Central memory CD4-positive, alpha-beta T cell (primary cell): ENCODE measurements at places on chromosomes 4 and X.

- no peak for DNase-seq
Measured at GRCh38 chr4:8727131-8727530, 134.6 kb downstream of the CPZ start.

DNA sequence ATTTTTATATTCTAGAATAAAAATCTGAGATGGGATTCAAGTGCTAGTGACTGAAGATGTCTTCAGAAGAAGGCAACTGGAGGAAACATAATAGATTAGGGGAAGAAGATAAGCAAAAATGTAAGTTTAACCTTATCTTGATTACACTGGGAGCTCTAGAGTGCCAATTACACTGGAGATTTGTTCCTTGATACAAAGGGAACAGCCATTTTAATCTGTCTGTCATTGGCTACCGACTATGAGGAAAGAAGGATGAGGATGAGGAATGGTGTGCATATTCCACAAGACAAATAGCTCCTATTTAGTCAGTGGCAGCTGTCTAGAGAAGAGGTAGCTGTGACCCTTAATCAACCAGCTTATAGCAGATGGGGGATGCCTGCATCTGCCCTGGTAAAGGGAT is 1034.5 kb upstream of the IGFBP7 start:
- no peak for DNase-seq

DNA sequence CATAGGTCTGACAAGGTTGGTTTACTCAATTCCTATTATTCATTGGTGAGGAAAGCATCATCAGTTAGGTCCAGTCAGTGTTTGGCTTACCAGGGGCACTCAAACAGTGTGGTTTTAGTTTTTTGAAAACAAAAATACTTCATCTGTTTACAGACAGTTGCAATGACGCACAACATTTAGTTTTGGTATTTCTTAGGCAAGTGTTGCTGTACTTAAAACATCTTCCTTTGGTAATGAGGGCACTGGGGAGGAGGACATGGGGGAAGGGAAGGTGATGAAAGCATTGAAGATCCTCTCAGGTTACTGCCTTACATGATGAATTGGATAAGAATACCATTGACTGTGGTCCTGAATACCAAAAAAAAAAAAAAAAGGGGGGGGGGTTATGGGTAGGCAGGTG is 93.7 kb upstream of the MAOA start:
- no peak for DNase-seq

- DNase-seq = no peak
Measured at GRCh38 chr4:2723751-2724150, 32.4 kb downstream of the TNIP2 start.

DNA sequence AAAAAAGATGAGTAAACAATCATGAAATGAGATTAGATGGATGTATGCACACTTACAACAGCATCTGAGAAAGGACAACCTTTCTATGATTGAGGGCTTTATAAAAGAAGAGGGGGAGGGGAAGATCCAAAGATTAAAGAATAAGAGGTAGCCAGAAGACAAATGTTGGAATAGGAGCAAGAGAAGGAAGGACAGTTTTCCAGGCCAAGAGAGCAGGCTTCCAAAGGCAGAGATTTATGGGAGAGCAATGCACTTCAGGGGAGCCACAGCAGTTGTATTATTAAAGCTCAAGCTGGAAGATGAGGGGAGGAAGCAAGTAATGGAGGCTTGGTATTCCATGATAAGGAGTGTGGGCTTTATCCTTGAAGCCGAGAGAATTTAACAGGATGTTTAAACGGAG is 110.3 kb upstream of the PTPN13 start:
- DNase-seq = no peak

DNA sequence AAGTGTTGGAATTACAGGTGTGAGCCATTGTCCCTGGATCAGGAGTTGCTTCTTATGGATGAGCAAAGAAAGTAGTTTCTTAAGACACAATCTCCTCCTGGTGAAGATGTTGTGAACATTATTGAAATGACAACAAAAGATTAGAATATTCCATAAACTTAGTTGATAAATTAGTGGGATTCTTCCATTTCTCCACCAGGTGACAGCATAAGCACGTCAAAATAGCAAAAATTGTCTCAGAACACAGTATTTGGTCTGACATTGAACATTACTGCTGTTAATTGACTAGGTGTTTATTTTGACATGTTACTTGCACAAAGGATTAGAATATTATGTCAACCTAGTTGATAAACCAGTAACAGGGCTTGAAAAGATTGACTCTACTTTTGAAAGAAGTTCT is 21.6 kb downstream of the CLDN34 start:
- no peak for DNase-seq

DNA sequence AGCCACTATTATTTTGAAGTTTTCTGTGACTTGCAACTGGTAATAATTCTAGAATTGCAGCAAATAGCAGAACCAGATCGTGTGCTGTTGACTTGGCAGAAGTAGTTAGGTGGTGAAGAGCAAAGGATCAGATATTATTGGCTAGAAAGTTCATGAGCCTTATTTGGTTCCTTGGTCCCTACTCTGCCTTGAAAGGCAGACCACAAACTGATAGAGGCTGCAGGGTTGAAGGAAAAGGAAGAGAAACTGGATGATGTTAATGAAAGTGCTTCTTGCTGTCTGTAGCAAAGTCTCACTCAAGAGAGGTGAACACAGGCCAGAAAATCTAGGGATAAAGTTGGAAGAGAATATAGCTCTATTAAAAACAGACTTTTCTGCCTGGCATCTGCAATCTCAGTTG is 41.2 kb upstream of the RNF150 start:
- DNase-seq = no peak

- DNase-seq = no peak
Measured at GRCh38 chr4:25743971-25744370, 88.3 kb downstream of the SLC34A2 start.

GRCh38 chr4:105644257-105644656 is 64.2 kb downstream of the INTS12 start:
- no peak for DNase-seq

DNA sequence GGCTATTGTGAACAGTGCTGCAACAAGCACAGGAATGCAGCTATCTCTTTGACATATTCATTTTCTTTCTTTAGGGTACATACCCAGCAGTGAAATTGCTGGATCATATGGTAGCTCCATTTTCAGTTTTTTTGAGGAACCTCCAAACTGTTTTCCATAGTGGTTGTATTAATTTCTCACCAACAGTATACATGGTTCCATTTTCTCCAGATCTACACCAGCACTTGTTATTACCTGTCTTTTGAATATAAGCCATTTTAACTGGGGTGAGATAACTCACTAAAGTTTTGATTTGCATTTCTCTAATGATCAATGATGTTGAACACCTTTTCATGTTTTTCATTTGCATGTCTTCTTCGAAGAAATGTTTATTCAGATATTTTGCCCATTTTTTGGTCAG is 241.1 kb upstream of the AGTR2 start:
- DNase-seq = no peak

GRCh38 chrX:56765811-56766553 is 36.9 kb downstream of the NBDY start:
- DNase-seq = no peak

GRCh38 chr4:172726001-172726423 is 442.6 kb upstream of the GALNT7 start:
- no peak for DNase-seq

- no peak for DNase-seq
Measured at GRCh38 chr4:184052616-184053015, 147.5 kb downstream of the STOX2 start.

- DNase-seq = no peak
Measured at GRCh38 chr4:184384056-184384809, 90.1 kb downstream of the IRF2 start.

DNA sequence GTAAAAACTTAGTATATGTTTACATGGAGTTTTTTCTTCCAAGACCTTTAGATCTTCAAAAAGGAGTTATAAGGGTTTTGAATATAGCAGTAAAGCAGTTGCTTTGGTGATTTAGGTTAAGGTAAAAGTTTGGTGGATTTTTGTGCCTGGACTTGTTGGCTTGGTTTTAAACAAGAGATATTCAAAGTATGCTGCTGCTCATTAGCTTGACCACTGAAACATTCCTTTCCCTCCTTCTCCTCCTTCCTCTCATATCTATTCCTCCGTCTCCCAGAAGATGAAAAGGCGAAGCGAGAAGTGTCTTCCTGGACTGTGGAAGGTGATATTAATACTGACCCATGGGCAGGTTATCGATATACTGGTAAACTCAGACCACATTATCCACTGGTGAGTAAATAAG is 38.4 kb downstream of the METAP1 start:
- no peak for DNase-seq

GRCh38 chr4:26719954-26720552 is 136.2 kb downstream of the TBC1D19 start:
- no peak for DNase-seq

DNA sequence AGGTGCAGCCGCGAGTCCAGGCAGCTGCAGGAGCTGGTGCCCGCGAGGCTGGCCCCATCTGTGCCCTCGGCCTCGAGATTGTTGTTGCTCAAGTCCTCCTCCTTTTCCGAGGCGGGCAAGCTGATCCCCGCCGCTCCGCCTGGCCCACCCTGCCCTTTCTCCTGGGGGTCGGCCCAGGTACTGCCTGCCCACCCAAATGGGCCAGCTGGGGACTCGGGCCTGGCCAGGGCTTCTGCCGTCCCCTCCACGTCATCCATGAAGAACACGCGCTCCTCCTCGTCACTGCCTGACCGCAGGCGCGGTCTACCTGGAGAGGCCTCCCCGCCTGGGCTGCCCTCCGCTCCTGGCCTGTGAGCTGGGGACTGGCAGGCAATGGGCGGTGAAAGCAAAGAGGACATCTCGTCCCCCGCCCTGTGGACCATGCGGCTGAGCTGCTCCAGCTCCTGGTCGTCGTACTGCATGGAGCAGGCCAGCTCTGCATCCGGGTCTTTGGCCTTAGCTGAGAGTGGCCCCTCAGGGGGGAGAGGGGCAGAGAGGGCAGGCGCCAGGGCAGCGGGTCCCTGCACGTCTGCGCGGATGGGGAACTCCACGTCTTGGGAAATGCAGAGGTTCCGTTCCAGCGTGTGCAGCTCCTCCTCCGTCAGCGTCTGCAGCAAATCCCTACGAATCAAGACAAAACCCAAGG is 43.1 kb upstream of the MXD4 start:
- DNase-seq = no peak

- no peak for DNase-seq
Measured at GRCh38 chr4:167088115-167088514, 146.2 kb downstream of the SPOCK3 start.

DNA sequence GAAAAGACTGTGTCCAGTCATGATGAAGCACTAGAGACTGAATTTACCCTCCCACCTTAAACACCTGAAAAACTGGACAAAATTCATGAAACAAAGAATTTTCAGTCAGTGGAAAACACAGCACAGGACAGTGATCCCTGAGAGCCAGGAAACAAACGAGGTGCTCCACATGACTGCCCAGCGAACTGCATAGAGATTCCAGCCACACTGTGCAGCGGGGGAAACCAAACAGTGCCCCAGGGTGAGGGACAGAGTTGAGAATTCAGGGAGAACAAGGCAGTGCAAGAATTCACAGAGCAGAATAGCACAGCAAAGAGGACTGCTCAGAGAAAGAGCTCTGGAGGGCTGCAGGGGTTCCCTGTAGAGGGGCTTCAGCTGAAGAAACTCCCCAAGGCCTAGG is 55.5 kb upstream of the SEC24B start:
- DNase-seq = no peak

- DNase-seq = no peak
Measured at GRCh38 chr4:80007745-80008149, 65.3 kb downstream of the ANTXR2 start.

GRCh38 chr4:42428036-42428435 is 30.7 kb downstream of the SHISA3 start:
- no peak for DNase-seq
